Cortex of kidney (tissue), 1 donor: ENCODE measurements at places on chromosomes 12 and 14.

DNA sequence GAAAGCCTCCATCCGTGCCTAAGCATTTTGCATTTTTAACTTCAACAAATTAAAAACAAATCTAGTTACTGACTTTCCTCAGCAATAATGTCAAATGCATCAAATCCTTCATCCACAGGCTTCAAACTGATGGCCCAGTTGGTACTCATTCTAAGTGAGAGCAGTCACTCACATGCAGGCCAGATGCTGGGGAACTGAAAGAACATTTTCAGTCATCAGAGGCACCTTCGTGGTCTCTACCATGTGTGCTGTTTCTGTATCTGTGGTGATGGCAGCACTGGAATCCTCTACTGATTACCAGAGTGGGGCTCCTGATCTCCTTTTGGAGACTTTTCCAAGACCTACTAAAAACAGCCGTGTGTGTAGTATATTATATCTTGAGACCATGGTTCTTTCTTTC is 145.2 kb downstream of the PRIMA1 start:
- DNase-seq, result no peak

DNA sequence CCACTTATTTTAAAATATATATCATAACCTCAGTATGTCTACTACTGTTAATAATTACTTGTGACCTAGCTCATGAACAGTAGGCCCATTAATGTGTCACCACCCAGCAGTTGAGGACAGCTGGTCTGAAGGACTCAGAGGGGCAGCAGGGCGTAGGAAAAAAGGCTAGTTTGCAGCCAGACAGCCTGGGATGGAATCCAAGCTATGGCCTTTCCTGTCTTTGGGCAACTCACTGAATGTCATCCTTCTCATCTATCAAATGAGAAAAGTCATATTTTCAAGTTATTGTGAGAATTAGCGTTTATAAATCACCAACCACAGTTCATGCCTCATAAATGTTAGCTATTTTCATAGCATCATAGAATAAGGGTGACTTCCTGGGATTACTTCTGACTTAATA is 12.3 kb downstream of the DENND5B start:
- no peak for DNase-seq

- no peak for DNase-seq
Observed at GRCh38 chr12:108833757-108834472, 23.5 kb downstream of the SSH1 start.

DNA sequence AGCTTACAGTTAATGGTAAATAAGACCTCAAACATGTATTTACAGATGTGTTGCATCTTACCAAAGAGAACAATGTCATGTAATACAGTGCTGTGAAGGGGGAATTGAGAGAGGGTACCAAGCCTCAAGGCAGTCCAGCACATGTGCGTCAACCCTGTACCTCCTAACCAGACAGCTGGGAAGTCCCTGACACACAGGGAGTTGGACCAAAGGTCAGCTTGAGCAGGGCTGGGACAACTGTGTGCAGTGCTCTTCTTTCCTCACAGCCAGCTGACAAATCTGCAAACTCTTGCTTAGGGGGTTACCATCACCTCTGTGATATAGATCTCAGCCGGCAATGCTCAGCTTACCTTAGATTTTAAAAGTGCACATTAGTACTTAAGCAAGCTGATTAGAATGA is 56.8 kb upstream of the RIC8B start:
- DNase-seq, result no peak

- no peak for DNase-seq
Observed at GRCh38 chr14:58368956-58369355, 26.8 kb upstream of the TOMM20L start.

DNA sequence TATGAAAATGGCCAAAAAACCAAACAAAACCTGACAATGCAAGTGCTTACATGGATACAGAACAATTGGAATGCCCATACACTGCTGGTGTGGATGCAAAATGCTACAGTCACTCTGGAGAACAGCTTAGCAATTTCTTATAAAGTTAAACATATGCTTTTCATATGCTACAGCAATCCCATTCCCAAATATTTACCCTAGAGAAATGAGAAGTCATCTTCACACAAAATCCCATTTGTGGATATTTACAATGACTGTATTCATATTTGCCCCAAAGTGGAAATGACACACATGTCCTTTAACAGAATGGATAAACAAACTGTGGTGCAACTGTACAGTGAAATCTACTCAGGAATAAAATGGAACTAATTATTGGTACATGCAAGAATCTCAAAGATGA is 20.4 kb downstream of the SAV1 start:
- DNase-seq, result no peak

GRCh38 chr12:6336079-6336888 is 5.6 kb downstream of the TNFRSF1A start:
- peak; percentile 57 for DNase-seq

DNA sequence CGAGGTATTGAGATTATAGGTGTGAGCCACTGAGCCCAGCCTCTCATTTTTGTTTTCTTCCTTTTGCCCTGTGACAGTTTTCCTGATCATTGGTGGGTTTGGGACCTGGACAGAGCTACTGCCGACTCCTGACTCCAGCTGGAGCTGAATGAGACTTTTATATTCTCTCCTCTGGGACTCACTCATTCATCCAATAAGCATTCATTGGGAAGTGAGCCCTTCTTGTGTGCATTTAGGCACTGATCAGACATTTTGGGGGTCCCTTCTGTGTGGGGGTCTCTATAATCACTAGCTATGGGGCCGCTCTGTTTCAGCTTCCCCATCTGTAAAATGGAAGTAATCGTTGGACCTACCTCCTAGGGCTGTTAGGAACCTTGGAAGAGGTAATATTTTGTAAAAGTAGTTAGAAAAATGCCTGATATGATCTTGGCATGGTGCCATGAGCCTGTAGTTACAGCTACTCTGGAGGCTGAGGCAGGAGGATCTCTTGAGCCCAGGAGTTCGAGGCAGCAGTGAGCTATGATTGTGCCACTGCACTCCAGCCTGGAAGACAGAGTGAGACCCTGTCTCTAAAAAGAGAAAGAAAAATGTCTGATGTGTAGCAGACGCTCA is 7.2 kb downstream of the SH2B3 start:
- DNase-seq, result no peak

- no peak for DNase-seq
Observed at GRCh38 chr12:42735861-42736361, 146.4 kb upstream of the PRICKLE1 start.

GRCh38 chr12:54229624-54230212 is 40.9 kb upstream of the SMUG1 start:
- DNase-seq, result no peak

- no peak for DNase-seq
Observed at GRCh38 chr12:19694627-19695026, 255.3 kb downstream of the AEBP2 start.

GRCh38 chr12:91980389-91980821 is 165.2 kb downstream of the BTG1 start:
- DNase-seq, result no peak

DNA sequence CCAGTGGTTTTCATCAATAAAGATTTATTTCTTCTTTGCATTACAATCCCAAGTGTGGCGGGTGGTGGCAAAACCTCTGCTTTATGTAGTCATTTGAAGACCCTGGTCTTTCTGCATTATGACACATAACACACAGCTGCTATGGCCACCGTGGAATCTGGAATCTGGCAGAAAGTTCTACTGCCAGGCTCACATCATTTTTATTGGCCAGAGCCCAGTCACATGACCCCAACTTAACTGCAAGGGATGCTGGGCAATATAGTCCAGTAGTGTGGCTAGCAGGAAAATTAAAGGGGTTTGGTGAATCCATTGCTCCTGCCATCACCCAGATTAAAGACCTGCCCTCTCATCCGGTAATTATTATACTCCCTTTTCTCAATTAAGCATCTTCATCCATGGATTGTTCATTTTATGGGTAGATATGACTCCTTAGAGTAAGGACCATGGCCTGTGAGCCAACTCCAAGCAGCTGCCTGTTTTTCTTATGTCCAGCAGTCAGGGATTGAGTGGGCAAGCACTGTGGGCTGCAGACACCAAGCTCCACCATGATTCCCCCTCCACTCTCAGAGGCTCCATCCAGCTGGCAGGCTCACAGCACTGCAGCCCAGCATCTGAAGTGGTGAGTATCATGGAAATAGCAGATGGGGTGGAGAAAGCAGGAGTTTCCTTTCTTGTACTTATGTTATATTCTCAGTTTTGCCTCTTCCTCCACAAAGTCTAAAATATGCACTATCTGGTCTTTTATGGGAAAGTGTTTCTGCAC is 1030.7 kb downstream of the AACS start:
- DNase-seq, result no peak

- DNase-seq, result no peak
Observed at GRCh38 chr12:81255456-81255855, 177.6 kb downstream of the ACSS3 start.

DNA sequence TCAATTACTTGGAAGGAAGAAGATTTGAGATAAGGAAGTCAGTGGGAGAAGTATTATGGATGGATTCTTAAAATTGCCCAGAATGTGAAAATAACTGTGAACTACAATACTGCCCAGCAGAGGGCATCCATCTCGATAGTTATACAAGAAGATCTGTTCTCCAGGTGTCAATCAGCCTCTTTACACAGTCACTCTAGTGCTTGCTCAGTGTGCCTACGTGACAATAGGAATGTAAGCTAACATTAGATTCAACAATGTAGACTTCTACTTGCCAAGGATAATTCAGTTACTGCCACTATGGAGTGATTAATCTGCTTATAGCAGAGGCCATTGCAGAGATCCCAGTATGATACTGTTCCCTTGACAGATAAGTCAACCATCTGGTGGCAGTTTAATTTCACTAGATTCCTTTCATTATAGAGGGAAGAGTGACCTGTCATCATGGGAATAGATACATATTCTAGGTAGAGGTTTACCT is 10.6 kb upstream of the MAP4K5 start:
- DNase-seq, result no peak

GRCh38 chr14:68638141-68638999 is 154.5 kb downstream of the ZFP36L1 start:
- DNase-seq, result no peak

DNA sequence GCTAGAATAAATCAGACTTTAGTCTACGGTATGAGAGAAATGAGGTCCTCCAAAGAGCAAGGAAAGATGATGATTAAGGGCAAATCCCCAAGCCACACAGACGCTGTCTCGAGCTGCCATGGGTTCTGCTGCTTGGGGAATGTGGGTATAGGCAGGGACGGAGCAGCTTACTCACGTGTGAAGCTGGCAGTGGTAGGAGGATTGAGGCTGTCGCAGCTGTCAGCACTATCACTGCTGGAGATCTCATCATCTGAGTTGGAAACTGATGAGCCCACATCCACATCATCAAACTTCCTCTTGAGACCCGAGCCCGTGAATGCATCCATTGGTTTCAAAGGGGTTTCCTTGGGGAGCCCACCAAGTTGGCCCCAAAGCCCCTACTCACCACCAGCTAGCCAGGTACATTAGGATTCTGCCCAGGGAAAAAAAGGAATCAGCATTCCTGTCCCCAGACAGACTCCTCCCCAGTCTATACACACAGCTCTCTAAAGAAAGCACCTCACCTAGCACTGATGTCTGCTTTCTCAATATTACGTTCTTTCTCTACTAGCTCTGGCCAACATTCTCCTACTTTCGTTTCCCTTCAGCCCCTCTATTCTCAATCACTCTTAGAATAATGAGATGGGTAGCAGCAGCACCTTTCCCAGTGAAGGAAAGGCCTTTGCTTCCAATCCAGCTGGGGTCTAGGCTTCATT is 7.0 kb downstream of the CSRNP2 start:
- DNase-seq, result no peak

DNA sequence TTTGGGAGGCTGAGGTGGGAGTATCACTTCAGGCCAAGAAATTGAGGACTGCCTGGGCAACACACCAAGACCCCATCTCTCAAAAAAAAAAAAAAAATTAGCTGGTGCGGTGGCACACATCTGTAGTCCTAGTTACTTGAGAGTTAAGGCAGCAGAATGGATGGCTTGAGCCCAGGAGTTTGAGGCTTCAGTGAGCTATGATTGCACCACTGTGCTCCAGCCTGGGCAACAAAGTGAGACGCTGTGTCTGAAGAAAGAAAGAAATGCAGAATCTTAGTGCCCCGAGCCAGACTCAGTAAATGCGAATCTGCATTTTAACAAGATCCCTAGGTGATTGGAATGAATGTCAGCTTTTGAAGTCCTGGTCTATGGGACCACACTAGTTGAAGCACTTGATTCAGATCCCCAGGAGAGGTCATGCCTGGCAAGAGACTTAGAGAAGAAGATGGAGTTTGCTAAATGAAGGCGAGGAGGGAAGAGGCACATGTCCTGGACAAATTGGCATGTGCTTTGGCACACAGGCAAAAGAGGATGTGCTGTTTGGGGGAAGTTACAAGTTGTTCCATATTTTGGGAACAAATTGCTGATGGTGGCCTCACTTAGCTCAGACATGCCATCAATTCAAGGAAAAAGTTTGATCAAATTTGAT is 56.6 kb downstream of the DRAM1 start:
- no peak for DNase-seq

- no peak for DNase-seq
Observed at GRCh38 chr12:5585178-5585577, 153.3 kb downstream of the NTF3 start.

DNA sequence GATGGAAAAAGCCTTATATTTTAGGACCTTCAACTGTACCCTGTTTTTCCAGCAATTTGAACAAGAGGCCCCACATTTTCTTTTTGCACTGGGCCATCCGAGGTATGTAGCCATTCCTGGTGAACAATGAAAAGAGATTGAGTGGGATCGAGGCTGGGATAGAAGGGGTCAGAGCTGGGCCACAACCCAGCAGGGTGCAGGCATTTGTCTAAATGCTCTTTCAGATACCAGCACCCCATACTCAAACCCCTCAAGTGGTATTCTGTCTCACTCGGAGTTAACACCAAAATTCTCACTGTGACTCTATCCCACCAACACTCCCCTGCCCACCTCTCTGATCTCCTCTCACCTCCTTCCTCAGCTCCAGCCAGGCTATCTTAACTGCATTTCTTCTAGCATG is 26.8 kb downstream of the DUSP6 start:
- no peak for DNase-seq

- DNase-seq, result no peak
Observed at GRCh38 chr14:51552768-51553404, 98.8 kb upstream of the FRMD6 start.

DNA sequence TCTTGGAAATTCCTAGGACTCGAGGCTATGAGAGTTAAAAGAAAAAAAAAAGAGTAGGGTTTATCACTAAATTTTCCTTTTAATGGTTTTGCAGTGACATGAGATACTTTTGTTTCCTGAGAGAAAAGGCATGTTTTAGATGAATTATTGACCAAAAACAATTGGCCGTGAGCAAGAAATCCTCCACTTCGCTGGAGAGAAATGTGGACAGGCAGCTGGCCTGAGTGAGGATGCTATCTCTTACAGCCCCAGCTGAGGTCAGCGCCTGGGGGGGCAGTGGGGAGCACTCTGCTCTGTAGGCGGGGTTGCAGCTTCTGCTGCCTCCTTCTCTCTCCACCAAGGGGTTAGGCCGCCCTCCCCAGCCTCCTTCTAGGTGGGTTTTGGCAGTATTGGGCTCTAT is 54.7 kb downstream of the PRIMA1 start:
- no peak for DNase-seq

- no peak for DNase-seq
Observed at GRCh38 chr14:60656686-60657455, 7.6 kb upstream of the SIX1 start.

DNA sequence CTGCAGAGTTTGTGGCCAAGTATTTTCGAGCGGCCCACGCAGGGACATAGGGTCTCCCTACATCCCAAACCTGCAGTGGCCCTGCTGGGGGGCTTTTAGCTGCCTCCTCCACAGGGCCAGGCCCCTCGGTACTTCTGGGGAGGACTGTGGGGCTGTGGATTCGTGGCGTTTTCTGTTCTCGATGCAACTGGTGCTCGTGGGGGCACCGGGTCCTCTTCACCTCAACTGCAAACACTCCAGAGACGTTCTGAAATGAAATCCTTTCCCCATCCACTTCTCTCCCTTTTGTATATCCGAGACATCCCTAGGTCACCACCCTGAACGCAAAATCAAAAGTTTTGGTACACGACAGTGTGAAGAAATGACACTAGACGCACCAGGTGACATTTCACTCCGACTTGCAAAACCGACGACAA is 2.3 kb downstream of the RFX4 start:
- no peak for DNase-seq
